ENCODE measurements at places on chromosomes 16 and 17.
A peak's percentile ranks its signal among the peaks of the same experiment; 100 is the strongest.

DNA sequence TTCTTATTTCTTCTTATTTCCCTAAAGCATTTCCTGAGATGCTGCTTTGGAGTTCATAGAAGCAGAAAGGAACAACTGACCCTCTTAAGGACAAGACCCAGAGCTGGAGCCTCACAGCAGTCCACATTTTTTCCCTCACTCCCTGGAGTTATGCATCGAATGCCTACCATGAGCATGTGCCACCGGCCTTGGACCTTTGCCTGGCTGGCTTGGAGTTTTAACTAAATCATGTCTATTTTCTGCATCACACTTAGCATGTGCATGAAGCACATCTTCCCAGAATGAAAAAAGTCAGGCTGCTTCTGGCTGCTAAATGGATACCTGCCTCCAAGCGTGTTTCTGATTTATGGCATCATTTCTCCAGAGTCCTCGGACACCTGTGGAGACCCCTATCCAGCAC, 104.5 kb downstream of the SPACA3 start:
- DNase-seq, result no peak

DNA sequence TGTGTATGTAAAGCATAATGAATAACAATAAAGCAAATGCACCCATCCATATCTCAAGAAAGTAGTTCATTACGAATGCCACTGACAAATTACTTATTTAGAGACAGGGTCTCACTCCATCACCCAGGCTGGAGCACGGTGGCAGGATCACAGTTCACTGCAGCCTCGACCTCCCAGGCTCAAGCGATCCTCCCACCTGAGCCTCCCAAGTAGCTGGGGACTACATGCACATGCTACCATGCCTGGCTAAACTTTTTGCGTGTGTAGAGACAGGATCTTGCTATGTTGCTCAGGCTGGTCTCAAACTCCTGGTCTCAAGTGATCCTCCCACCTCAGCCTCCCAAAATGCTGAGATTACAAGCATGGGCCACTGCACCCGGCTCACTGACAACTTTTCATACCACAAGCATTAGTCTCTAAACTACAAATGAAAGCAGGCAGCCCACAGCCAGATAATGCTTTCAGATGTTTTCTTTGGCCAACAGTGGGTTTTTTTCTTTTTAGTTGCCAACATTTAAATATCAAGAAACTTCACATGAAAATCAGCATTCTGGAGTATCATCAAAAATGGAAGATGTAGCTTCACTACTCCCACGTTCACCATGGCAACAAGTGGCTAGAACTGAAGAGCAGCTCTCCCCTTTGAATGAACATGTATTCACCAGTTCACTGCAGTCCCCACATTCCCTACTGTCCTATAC, 7.7 kb downstream of the ARHGAP17 start:
- DNase-seq, result no peak

GRCh38 chr17:37706446-37706845, 38.4 kb downstream of the HNF1B start:
- no peak for DNase-seq

GRCh38 chr16:85042606-85043005, 15.0 kb downstream of the KIAA0513 start:
- DNase-seq, result peak; percentile 28

DNA sequence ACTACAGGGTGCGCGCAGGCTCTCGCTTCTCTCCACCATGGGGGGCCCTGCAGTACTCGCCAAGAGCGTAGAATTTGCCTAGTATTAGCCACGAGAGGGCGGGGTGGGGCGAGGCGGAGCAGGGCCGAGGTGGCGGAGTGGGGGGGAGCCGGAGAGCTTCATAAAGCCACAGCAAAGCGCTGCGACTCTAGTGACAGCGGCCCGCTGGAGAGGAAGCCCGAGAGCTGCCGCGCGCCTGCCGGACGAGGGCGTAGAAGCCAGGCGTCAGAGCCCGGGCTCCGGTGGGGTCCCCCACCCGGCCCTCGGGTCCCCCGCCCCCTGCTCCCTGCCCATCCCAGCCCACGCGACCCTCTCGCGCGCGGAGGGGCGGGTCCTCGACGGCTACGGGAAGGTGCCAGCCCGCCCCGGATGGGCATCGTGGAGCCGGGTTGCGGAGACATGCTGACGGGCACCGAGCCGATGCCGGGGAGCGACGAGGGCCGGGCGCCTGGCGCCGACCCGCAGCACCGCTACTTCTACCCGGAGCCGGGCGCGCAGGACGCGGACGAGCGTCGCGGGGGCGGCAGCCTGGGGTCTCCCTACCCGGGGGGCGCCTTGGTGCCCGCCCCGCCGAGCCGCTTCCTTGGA, at the start of gene TBX21:
Gene TBX21, plus strand, starts transcription at position 190 of the 627 bp plus-strand sequence. Its CDS starts 219 bp downstream, at position 409.
- peak; percentile 97 for DNase-seq

DNA sequence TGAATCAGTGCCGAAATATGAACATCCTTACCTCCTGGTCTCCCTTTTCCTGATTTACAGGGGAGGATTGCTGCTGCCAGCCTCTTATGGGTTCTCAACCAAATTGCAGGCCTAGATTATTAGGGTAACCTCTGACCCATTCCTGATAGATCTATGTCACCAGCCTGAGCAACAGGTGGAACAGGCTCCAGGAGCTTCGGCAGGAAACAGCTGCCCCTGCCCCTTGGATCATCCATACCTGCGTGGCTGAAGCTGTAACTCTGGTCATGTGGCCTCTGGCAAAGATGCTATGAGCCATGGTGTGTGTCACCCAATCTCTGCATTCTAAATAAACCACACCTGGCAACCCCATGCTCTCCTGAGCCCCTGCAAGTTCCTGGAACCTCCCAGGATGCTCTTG, 18.4 kb upstream of the RBBP6 start:
- DNase-seq, result no peak

DNA sequence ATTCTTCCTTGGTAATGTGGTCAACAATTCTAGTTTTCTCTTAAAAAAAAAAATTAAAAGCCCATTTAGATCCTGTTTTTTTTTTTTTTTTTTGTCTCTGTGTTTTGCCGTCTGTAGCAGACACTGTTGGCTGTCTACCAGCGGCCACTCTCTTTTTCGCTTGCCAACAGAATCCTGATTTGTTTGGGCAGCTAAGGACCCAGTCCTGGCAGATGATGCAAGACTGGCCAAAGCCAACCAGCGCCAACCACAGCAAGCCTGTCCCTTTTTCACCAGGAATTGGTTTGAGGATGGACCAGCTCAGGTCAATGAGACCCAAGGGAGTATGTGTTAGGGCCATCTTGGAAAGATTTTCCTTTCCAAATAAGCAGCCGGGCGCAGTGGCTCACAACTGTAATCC, 28.2 kb downstream of the ST3GAL2 start:
- DNase-seq, result no peak

DNA sequence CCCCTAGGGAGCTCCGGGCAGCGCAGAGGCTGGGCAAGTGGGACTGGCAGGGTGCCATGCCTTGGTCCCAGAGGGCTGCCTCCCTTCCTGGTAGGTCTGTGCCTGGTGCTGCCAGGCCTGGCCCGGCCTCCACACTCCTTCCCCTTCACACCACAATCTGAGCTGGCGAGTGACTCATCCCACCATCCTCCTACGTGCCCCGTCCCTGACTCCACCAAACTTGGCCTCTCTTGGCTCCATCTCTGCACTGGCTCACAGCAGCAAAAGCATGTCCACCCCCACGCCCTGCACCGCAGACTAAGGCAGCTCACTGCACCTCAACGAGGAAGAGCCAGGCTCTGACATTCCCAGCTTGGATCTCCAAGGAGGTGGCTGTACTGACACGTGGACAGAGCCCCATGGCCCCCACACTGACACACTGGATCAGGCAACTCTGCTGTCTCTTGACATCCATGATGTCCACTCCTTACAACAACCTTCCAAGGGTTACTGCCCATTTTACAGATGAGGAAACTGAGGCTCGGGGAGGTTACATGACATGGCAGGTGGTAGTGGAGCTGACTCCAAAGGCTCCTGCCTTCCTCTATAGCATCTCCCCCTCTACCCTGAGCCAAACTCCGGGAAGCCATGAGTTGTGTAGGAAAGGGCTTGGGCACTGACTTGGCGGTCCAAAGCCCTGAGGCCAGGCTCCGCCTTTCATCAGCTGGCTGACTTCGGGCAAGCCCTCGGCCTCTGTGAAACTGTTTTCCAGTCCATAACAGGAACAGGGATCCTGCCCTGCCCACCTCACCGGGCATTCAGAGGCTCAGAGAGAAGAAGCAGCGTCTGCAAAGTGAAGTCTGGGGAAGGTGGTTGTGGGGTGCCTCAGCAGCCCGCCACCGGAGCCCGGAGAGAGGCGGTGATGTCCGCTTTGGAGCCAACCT, 20.1 kb upstream of the KRT19 start:
- peak; percentile 64 for DNase-seq

GRCh38 chr17:43641416-43641815, 20.3 kb downstream of the MEOX1 start:
- no peak for DNase-seq

DNA sequence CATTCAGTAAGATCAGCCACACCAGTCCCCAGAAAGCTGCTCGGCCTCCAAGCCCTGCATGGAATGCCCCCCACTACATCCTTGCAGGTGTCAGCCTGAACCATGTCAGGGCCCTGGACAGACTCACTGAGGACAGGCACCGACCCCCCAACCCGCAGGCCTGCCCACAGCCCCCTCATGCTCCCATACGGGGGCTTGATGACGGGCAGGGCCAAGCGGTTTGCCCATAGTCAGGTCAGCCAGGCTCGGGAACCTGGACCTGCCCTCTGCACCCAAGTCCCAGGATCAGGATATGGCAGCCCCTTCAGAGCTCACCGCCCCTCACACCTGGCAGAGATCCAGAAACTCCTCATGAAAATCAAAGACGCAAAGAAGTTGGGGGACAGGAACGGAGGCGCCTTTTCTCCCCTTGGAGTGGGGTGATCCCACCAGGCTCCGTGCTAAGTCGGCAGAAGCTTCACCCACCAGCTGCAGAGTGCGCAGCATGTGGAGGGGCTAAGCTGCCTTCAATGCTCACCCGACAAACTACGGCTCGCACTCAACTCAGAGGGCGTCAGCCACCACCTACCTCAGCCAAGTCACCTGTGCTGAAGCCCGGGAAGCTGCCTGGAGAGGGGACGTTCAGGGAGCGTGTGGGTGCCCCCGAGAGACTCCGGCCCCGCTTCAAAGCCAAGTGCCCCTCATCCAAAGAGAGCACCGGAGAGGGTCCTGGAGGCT, 26.5 kb downstream of the GNPTG start:
- peak; percentile 62 for DNase-seq

- DNase-seq, result peak; percentile 72
Measured at GRCh38 chr17:31595076-31595475, 203.6 kb downstream of the RAB11FIP4 start.

DNA sequence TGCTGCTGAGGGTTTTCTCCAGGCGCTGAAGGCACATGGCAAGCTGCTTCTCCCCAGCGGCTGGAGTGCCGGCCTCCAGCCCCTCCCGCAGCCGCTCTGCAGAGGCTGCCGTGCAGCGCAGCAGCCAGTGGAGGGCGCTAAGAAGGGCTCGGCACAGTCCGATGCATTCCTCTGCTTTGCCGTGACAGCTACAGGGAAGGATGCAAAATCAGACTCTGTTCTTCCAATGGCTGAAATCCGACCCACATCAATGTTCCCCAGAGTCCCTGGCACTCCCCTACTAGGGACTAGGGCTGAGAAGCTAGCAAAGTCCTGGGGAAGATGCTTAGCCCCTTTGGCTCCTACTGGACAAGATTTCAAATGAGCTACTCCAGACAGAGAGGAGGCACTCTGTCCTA, 19.0 kb downstream of the MED24 start:
- peak; percentile 96 for DNase-seq

- peak; percentile 98 for DNase-seq
Measured at GRCh38 chr17:10327640-10328039, 45.2 kb downstream of the MYH13 start.
